ENCODE measurements at places on chromosomes 7 and 10.

DNA sequence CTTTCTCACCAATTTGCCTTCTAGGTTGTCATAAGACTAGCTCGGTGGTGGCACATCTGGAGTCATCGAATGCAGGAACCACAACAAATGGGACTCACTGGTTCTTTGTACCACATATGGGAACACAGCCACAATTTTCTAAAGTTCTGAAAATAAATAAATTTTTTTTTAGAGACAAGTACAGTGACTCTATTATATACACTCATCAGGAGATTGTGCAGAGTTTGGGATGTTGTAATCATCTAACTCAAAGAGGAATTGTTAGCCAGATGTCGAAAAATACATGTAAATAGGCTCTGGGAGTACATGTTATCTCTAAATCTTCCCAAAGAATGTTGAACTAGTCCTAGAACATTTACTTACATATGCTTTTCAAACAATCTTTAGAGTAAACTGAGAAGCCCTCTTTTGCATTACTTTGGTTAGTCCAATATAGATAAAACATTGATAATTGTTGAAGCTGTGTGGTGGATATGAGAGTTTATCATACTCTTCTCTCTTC lies 19.6 kb upstream of the SEPTIN7 start:
- DNase-seq: no peak

DNA sequence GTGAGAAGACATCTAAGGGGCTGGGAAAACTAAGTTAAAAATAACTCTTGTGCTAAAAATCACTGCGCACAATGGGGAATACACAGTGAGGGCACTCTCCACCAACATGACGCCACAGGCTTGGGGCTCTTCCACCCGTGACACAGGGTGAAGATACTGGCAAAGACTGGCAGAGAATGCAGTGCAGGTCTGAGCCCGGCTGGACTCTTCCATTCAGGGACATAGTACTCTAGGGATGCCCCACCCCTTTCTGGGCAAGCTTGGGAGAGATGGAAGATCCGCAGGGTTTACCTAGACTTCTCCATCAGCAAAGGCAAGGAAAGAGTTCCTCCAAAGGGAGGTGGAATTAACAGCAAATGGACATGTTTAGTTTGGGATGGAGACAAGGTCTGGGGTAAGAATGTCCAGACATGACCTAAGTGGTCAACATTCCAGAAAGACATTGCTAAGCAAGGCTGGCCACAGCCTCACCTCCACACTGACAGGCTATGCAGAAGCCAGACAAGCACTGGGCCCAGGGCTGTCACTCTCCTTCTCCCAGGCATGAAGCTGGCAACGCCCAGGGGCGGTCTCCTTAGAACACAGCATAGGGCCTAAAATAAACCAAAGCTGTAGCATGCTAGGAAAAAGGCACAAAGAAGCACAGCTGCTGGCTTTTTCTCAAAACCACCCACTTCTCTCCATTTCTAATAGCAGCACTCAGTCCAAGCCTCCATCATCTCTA lies 28.1 kb downstream of the XPNPEP1 start:
- DNase-seq: no peak

DNA sequence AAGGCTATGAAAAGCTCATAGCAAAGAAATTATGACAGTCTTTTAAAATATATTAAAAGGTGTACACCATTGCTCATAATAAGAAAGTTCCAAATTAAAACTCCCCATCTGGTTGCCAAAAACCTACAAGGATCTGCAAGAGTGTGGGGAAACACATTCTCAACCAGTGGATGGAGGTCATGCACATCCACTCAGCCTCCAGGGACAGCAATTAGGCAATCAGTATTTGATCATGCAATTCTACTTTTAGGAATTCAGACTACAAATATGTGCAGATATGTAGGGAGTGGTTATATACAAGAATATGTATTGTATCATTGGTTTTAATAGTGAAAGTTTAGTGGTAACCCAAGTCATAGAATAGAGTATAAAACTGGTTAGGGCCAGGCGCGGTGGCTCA lies 157.8 kb downstream of the FGFR2 start:
- DNase-seq: no peak

DNA sequence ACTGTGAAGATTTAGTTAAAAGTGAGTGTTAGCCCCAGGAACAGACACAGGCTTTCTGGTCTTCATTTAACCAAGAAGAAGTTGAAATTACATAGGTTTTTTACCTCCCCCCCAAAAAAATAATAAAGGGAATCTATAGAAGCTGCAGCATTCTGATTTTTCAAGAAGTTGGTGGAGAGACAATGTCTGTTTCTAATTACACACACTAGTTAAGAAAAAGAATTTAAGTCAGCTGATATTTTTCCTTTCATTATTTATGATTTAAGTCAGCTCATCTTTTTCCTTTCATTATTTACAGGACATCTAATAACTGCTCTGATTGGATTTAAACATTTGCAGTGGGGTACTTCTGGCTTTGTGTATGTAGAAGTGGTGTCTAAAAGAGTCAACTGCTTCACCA lies 201.4 kb upstream of the NRP1 start:
- no peak for DNase-seq

DNA sequence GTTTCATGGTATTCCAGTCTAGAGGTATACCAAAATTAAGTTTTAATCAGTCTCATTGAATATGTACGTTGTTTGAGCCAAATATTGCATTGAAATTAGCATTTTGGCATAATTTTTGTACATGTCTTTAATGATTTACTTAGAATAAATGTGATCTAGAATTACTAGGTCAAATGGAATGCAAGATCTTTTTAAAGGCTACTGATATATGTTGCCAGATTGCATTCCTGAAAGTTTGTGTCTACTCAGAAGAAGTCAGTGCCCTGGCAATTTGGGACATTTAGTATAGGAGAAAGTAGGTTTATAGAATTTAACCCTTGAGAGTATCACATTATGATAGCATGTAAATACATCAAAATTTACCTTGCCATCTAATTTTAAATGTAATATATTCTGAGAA lies 32.4 kb downstream of the KMT2E start:
- no peak for DNase-seq

GRCh38 chr7:2025188-2025587 lies 207.6 kb downstream of the MAD1L1 start:
- no peak for DNase-seq

DNA sequence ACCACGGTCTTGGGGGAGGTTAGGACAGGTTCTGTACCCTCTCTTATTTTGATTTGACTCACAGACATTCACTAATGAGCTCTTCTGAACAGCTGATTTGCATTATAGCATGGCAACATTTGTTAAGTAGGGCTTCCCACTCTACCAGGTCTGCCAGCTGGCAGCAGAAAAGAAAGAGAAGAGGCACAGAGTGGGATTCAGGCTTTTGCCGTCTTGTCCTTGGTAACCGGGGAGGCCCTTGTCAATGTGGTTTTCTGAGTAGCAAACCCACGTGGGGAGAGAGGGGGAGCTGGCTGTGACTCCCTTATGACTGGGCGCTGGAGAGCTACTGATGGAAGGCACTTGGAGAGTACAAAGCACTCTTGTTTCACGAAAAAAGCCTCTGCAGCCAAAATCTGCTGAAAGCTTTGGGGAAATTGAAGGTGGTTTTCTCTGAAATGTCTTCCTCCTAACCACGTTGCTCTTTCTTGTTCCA lies 355.3 kb upstream of the GALNT17 start:
- DNase-seq: no peak

GRCh38 chr7:135599471-135599870 lies 41.8 kb downstream of the NUP205 start:
- no peak for DNase-seq

- peak; percentile 59 for DNase-seq
Observed at GRCh38 chr10:75400771-75401568, 594 bp downstream of the ZNF503 start.

DNA sequence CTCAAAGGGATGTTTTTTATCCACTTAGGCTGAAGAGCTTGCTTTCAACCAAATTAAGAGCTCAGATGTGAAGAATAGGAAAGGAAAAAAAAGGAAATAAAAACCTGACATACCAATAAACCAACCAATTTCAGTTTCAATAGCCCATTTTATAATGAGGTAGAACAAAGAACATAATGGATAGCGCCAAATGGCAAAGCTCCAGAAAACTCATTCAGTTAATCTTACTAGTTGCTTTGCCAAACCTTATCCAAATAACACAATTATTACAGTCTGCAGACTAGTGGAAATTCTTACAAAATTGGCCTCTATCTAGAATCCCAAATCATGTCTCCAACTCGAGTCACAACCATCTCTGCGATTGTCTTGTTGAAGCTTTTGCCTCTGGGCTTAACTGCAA lies 337.0 kb downstream of the CRPPA start:
- DNase-seq: no peak

DNA sequence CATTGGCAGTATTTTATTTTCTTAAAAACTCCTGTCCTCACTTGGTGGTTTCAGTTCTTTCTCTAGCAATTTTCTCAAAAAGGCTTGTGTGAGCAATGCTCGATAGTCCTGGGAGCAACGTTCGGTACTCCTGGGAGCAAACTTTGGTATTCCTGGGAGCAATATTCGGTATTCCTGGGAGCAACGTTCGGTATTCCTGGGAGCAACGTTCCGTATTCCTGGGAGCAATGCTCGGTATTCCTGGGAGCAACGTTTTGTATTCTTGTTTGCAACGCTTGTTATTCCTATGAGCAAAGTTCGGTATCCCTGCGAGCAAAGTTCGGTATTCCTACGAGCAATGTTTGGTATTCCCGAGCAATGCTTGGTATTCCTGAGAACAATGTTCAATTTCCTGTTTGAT lies 362.0 kb upstream of the ADARB2 start:
- no peak for DNase-seq

DNA sequence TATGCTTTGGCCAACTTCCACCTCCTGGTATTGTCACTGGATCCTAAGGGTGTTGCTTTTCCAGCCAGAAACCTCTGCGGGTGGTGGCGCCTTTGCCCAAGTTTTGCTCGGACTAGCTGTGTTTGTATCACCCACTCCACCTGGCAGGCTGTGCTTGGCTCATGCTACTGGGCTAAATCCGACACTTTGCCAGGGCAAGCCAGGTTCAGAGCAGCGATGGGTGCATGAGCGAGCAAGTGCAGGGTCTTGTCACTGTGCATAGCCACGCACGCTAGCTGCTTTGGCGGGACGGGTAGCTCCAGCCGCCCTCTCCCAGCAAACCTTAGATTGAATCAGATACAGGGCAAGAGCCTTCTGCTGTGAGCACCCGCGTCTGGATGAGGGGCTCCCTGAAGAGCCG lies 737.5 kb downstream of the PCDH15 start:
- peak; percentile 7 for DNase-seq

GRCh38 chr7:105298439-105298894 lies 90.3 kb downstream of the SRPK2 start:
- no peak for DNase-seq

DNA sequence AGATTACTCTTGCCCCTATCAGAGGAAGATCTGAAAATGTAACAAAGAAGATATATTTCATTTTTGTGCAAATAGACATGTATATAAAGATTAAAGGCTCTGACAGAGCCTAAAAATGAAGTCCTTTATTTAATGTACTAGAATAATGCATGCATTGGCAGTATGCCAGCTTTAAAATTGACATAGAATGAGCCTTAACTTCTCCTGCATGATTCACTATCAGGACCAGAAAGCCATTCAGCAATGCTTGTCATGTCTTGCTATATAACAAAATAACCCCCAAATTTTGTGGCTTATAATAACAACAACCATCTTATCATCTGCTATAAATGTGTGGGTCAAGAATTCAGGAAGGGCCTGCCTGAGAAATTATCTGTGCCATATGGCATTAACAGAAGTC lies 411.9 kb downstream of the GRM8 start:
- no peak for DNase-seq

DNA sequence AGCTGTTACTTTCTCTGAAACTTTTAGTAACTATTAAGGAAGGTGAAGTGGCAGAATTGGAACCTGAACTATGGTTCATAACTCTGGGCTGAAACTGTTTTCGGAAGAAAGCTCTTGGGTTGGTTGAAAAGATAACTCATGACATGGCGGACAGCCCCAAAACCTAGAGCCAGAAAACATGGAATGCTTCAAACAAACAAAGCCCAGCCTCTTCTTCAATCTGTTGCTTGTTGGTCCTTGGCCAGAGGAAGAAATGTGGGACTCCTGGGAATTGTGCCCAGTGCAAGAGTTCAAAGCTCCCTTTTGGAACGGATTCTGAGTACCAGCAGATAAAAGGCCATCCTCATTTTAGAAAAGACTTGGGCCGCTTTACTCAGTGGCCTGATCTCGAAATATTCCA lies 52.9 kb upstream of the CACNB2 start:
- DNase-seq: no peak

DNA sequence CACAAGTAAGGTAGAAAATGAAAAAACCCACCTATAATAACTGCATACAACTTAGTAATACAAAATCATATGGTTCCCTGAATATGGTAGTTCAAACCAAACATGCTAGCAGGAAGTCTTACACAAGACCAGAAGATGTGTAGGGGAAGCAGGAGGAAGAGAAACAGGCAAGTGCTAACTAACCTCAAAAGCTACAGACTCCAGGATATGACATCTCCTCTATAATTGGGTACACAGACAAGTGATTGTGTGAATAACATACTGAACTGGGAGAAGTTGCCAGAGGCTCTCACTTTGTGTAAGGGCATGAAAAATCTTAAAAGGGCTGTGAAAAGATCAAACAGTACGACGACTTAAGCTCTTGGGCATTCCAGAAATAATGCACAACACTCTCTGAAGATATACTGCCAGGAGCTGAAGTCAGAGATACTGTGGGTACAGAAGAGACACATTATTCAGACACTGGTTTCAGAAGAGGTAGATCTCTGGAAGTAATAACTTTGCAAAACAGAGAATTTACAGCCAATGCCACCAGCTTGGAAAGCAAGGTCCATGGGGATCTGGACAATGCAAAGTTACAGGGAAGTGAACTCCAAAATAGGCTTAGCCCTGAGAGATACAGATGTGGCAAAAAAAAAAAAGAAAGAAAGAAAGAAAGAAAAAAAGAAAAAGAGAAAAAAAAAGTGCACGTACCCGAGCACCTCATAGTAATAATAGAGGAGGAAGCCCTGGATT lies 767.2 kb downstream of the TNS3 start:
- DNase-seq: no peak

DNA sequence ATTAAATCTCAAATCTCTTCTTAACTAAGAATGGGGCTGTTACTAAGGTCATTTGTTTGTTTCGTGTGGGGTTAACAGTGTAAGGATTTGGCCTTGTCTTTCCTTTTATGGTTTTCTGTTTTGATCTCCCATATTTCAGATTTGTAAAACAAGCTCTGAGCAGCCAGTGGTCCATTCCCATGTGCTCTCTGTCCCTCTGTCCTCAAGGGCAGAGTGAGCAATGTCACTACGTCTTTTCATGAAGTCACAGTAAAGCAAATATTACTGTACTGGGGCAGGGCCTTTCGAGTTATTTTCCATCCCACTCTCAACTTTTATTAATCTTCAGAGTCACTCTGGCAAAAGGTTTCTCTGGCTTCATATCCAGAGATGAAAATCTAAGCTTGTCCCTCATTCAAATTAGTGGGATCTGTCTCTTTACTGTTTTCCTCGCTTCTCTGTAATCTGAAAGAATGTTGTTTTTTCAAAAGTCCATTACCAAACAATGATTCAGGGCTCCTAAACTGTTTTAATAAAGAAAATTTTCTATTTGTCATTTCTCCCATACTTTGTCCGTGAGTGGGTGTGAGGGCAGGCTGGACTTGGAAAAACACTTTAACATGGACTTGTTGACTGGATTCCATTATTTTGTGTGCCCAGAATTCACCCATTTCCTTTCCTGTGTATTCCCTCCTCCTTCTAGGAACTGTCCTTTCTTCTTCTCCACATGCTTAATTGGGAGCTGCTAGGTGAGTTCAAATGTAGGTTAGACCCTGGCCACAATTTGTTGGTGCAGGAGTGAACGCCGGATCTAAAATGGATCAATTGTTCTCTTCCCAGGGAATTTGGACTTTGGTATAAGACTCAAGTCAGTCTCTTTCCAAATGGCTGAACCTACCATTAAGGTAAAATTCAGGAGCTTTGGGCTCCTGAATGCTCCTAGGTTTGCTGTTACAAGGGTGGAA lies 42.1 kb upstream of the NAMPT start:
- no peak for DNase-seq
